ENCODE measurements at places on chromosomes 1 and 21.

DNA sequence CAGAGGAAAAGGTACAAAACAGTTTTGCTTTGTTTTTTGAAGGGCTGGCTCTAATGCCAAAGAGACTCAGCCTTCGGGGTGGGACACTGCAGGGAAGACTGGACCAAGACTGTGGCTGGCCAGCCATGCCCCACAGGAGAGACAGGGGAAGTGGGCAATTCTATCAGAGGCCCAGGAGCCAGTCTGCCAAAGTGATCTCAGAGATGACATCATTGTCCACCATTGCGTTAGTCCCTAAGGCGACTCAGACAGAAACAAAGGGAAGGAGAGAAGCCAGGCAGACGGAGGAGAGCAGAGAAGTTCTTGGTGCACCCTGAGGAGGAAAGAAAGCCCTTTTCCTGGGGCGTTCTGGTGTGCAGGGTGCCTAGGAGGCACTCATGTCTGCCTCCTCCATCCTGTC is 26.4 kb downstream of the OPTC start:
- no peak for DNase-seq

DNA sequence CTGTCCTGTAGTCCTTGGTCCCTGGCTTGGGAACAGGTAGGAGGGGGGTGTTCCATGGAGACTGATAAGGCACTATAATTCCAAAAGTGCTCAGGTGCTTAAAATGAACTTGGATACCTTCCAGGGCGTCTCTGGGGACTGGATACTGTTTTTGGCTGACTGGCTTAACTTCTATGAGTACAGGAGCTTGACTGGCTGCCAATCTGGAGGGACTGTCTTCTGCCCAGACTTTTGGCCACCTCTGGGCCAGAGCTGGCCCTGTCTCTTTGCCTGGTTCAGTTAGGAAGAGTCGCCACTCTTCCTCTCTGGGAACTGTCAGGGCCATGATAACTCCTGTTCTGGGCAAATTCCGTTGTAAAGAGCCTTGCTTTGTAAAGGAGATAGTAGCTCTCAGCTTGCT is 407.0 kb downstream of the TGFB2 start:
- no peak for DNase-seq

DNA sequence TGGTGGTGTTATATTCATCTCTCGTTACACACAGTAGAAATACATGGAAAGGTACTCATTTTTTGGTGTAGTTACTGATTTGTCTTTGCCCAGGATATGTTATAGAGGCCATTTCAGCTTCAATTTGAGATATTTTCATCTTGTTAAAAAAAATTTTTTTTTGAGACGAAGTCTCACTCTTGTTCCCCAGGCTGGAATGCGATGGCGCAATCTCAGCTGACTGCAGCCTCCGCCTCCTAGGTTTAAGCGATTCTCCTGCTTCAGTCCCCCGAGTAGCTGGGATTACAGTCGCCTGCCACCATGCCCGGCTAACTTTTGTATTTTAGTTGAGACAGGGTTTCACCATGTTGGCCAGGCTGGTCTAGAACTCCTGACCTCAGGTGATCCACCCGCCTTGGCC is 19.0 kb downstream of the MORC3 start:
- DNase-seq = no peak

- no peak for DNase-seq
Observed at GRCh38 chr1:167601442-167602383, 28.3 kb upstream of the RCSD1 start.

DNA sequence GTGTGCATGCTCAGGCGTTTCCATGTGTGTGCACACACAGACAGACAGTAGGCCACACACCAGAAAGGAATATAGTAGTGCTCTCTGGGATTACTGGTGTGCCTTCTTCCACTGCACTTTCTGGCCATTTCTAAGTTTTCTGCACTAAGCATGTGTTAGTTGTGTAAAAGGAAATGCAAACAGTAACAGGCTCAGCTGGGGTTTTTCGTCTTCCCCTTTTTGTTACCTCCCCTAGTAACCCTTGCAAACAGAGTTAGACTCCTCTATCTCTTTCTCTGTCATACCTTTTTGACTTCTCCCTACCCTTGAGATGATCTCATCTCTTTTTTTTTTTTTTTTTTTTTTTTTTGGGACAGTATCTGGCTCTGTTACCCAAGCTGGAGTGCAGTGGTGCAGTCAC is 196.3 kb downstream of the SDCCAG8 start:
- DNase-seq = no peak

- no peak for DNase-seq
Observed at GRCh38 chr1:217026531-217026930, 303.3 kb upstream of the ESRRG start.
